ENCODE measurements at places on chromosomes 1 and 21.

- no peak for DNase-seq
Measured at GRCh38 chr1:214066936-214067335, 79.2 kb downstream of the PROX1 start.

GRCh38 chr1:223853275-223853674, 7.5 kb upstream of the TP53BP2 start:
- DNase-seq, result no peak

- no peak for DNase-seq
Measured at GRCh38 chr1:51203874-51204245, 32.2 kb upstream of the RNF11 start.

GRCh38 chr1:245298781-245299180, 144.0 kb downstream of the KIF26B start:
- DNase-seq, result no peak

GRCh38 chr21:33797565-33797964, 118.0 kb downstream of the ATP5PO start:
- no peak for DNase-seq

DNA sequence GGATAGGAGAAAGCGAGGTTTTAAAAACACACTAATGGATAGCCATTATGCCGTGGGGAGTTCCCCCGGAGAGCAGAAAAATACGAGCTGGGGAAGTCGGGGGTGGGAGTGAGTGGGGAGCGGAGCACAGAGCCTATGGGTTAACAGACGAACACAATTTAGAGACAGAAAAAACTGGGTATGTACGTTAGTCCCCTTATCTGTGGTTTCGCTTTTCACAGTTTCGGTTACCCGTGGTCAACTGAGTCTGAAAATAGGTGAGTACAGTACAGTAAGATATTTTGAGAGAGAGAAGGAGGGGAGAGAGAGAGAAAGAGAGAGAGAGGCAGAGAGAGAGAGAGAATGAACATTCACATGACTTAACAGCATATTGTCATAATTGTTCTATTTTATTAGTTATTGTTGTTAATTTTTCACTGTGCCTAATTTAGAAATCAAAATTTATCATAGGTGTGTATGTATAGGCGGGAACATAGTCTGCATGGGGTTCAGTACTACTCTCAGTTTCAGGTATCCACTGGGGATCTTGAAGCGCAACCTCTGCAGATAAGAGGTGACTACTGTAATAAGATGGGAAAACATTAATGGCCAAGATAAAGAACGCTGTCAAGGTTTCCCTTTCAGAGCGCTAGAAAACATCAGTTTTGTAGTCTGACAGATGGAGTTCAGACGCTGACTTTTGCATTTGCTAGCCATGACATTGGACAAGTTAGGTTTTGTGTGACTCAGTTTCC, 125.6 kb upstream of the LMO4 start:
- no peak for DNase-seq

DNA sequence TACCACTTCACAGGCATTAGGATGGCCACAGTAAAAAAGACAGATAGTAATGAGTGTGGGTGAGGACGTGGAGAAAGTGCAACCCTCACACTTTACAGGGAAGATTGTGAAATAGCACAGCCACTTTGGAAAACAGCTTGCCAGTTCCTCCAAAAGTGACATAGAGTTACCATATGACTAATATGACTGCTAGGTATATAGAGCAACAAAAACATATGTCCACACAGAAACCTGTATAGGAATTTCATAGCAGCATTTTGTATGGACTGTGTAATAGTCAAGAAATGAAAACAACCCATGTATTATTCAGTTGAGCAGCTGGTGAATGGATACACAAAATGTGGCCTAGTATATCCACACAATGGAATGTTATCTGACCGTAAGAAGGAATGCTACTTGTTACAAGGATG, 30.4 kb upstream of the LBR start:
- DNase-seq, result no peak

DNA sequence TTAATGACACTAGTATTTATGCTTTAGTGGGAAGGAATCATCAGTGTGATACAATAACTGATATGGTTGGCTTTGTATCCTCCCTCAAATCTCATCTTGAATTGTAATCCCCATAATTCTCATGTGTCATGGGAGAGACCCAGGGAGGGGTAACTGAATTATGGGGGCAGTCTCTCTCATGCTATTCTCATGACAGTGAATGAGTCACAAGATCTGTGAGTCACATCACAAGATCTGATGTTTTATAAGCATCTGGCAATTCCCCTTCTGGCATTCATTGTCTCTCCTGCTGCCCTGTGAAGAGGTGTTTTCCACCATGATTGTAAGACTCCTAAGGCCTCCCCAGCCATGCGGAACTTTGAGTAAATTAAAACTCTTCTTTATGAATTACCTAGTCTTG, 1760.3 kb downstream of the NCAM2 start:
- DNase-seq, result no peak

- DNase-seq, result no peak
Measured at GRCh38 chr1:51669272-51669671, 52.4 kb downstream of the OSBPL9 start.

DNA sequence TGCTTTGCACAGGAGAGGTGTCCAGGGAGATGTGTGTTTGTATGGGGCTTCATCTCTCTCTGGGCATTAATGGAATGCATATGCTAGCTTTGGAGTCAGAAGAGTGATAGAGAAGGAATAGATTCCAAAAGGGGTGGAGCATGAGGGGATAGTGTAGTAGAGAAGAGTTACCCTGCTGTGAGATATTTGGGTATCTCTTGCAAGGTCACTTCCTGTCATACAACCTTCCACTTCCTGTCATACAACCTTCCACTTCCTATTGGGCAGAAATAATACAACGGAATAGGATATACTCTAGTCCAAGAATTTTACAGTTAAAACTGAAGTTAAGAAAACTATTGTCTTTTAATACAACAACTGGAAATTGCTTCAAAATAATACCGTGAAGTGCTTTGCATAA, 351.8 kb upstream of the FMN2 start:
- no peak for DNase-seq

GRCh38 chr1:31387612-31388011, 14.7 kb upstream of the FABP3 start:
- no peak for DNase-seq

- DNase-seq, result no peak
Measured at GRCh38 chr1:29156543-29157268, 25.0 kb downstream of the SRSF4 start.

DNA sequence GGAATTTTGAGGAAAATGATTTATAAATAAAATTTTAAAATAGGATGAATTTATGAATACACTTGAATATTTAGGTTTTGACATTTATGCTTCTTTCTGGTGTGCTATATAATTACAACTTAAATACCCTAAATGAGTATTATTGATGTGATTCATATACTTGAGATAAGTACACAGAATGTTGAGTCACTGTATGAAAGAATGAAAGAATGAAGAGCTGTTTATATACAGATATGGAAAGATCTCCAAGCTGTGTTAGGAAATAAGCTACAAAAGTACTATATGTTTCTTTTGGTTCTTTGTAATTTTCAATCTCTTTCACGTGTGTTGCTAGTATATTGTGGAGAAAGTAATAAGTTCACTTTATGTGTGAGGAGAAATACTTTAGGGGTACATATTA, 147.2 kb downstream of the RASAL2 start:
- DNase-seq, result no peak

DNA sequence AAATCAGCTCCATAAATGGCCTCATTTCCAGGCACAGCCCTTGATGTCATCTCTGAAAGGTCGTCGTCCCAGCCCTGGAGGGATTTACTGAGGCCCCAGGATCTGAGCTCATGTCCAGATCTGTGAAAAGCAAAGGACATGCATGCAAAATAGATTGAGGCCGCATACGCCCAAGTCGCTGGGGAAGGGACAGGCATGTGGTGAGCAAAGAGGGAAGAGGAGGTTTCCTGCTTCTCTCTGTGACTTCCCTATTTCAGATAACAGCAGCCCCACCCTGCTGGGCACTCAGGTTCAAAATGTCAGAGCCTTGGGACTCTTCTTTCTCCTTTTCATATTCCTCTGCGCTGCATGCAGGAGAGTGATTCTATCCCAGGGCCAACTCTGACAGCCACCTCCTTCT, 197.2 kb downstream of the ADSS2 start:
- DNase-seq, result peak; percentile 73
